HuH-7.5 (cell line): ENCODE measurements at places on chromosomes 3 and 15.
A peak's percentile ranks its signal among the peaks of the same experiment; 100 is the strongest.

GRCh38 chr3:10290481-10291176 is 2.1 kb downstream of the GHRL start:
- DNase-seq: no peak

DNA sequence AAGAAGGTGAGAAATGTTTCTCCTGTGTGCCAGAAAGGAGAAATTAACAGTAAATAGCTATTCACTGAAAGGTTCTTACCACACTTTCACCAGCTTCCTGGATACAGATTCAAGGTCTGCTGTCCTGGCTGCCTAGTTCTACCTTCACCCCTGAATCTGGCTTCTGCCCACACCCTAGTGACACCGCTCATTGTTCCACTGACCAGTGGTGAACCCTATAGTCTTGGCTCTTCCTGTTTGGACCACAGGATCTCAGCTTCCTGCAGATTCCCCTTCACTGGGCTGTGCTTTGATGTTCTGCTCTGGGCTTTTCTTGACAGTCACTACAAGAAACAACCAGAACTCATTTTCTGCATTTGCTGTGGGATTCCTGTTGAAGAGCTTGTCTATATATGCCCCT is 250.0 kb downstream of the XXYLT1 start:
- no peak for DNase-seq

GRCh38 chr15:74769463-74770025 is 12.3 kb upstream of the CSK start:
- no peak for DNase-seq

DNA sequence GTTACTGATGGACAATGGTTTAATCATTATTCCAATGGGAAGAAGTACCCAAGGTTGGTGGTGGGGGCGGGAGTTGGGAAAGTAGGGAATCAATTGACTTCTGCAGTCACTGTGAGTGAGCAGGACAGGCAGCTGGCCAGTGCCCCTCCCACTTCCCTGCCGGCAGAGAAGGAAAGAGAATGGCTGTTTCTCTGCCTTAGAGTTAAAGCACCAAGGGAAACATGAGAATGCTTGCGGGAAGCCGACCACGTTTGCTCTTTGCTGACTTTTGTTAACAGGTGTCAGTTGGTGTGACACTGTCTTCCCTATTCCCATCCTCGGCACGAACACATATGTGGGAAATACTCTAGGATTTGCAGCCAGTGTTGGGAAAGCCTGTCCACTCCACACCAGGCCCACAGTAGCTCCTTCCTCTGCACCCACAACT is 33.5 kb upstream of the MFSD1 start:
- DNase-seq: no peak

GRCh38 chr15:34637305-34637704 is 53.9 kb upstream of the GOLGA8B start:
- no peak for DNase-seq

- no peak for DNase-seq
Observed at GRCh38 chr3:149306751-149307434, 26.5 kb downstream of the TM4SF18 start.

- DNase-seq: no peak
Observed at GRCh38 chr15:61946778-61947177, 113.5 kb downstream of the VPS13C start.

GRCh38 chr15:44918136-44918535 is 38.4 kb upstream of the TERB2 start:
- DNase-seq: no peak

DNA sequence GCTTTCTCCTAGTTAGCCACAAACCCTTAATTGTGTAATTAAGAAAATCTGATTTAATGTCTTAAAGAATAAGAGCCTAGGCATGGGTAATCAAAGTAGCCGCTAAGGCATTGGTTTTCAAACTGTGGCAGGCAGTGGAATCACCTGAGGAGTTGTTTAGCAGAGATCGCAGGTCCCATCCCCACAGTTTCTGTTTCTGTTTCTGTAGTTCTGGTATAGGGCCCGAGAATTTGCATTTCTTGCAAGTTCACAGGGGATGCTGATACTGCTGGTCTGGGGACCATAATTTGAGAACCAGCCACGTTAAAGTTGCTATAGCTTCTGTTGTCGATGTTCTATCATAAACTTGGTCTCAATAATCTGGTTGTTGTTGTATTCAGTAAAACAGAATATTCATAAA is 204.3 kb downstream of the ALCAM start:
- DNase-seq: no peak

GRCh38 chr15:48501208-48501607 is 144.3 kb downstream of the FBN1 start:
- DNase-seq: no peak

GRCh38 chr3:159322322-159322939 is 520.6 kb downstream of the MFSD1 start:
- peak; percentile 3 for DNase-seq

- DNase-seq: no peak
Observed at GRCh38 chr3:115332998-115333397, 185.9 kb upstream of the ZBTB20 start.
